ENCODE measurements at places on chromosomes 6 and 20.
A peak's percentile ranks its signal among the peaks of the same experiment; 100 is the strongest.

DNA sequence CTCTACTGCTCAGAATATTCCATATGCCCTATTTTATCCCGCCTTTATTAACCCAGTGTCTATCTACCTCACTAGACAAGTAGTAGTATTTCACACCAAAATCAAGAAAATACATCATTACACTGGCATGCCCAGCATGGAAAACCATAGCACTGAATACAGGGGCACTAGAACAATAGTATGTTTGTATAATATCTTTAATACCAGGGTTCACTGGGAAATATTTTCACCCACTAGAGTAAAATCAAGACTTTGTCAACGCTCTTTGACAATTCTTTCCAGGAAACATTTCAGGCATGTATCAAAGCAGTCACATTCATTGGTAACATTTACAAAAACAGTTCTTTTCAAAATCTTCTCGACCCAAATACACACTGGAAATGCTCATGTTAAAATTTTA lies 119.3 kb upstream of the BEND6 start:
- no peak for DNase-seq

DNA sequence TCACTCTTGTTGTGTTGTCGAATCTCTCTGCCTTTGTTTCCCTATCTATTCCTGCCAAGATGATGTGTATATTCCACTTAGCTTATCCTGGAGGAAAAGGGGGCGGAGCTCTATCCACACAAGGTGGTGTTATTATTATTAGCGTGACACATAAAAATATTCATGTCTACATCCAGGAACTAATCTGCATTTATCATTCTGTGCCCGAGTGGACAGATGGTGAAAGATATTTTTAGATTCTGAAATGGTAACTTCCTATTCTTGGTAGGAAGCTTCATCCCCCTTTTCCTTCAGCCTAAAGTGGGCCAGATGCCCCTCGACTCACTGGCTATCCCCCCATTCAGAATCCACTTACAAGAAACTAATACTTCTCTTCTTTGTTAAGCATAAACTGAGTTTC lies 2.0 kb downstream of the XKR7 start:
- DNase-seq: no peak

- DNase-seq: no peak
Measured at GRCh38 chr6:107712237-107712664, 111.9 kb downstream of the SCML4 start.

DNA sequence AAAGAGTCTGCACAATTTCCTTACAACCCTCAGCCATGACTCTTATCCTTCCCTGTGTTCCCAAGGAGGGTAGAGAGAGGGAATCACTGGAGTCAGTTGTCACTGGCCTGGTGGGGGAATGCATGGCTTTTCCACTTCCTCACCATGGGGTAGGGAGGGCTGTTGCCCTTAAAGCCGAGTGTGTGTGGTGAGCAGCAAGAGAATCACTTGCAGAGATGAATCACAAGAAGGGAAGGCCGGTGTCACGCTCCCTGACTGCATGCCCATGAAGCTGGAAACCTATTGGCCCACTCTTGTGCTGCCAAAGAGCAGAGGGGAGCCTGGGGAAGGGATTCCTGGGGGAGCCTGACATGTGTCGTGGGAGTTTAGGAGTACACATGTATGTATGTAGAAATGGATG lies 18.1 kb upstream of the BMP6 start:
- DNase-seq: no peak

GRCh38 chr20:9411833-9412232 lies 102.6 kb upstream of the LAMP5 start:
- no peak for DNase-seq

DNA sequence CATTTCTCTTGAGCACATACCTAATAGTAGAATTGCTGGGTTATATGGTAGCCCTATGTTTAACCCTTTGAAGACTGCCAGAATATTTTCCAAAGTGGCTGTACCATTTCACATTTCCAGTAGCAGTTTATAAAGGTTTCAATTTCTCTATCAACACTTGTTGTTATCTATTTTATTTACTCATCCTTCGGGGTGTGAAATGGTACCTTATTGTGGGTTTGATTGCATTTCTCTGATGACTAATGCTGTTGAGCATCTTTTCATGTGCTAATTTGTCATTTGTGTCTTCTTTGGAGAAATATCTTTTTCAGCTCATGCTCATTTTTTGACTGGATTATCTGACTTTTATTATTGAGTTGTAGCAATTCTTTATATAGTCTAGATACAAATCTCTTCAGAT lies 5.4 kb downstream of the ENPP4 start:
- DNase-seq: no peak

- DNase-seq: no peak
Measured at GRCh38 chr20:40488401-40488800, 200.6 kb downstream of the MAFB start.

DNA sequence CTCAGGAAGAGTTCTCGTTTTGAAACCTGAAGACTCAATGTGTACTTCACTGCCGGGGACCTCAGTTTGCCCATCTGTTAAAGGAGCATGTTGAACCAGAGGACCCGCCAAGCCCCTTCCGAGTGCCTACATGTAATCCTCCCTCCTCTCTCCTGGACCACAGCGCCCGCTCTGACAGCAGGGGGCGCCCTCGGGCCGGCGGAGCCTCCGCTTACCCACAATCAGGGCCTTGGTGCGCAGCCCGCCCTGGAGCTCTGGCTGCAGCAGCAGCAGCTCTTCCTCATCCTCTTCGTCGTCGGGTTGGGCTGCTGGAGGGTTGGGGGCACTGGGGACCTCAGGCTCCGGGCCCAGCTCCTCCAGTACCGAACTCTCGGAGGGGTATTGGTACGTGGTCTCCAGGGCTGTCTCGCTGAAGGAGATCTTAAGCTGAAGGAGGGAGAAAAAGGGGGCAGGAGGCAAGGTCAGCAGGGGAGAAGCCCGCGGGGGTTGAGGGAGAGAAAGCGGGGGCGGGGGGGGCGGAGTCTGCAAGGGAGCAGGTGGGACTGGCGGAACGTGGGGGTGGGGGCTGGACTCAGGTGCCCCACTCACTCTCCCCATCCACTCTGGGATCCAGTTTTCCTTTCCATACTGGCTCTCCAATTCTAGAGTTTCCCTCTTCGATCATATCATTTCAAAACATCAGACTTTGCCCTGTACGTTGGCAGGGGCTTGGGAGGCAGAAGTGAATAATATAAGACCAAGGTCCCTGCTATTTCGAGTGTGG lies 6.3 kb upstream of the DHX16 start:
- DNase-seq: peak; percentile 35

DNA sequence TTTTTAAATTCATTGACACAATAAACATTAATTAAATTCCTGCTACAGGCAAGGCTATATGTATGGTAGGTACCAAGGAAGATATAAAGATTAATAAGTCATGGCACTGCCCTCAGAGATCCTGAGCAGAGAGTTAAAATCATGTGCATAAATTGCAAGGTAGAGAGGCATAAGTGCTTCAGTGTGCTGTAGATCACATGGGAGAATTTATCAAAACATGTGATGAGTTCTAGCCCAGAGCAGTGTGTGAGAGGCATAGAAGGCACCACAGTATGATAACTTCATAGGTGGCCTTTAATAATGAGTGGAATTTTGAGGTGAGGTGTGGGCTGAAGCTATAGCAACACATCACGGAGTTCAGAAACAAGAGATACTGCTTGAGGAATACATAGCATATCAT lies 465.9 kb upstream of the RNF217 start:
- DNase-seq: no peak

DNA sequence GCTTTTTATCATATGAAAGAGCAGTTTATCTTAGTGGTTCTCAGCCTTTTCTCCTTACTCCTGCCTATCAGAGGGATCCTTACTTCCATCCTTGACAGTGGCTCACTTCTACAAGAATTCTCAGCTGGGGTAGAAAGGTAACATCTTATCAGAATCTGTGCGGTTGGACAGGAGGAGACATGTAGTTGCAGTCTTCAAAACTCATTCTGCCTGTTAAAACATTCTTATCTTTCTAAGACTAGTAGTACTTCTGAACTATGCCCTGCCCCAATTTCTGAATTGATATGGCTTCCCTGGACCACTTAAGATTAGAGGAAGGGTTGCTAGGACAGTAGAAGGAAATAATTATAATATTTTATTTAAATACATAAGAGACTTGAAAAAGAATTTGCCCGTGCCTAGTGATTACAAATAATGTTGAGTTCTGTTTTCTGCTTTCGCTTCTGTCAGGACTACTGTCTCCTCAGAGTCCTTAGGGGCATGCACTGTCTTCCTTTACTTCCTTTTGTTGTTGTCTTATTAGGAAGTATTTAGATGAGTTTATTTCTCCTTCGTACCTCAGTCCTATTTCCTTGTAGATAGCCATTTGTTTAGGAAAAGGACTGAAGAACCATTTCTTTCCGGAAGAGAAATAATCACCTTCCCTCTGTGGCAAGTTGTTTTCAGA lies 24.9 kb downstream of the BLTP3A start:
- no peak for DNase-seq
